Fibroblast of skin of back (primary cell): ENCODE measurements at places on chromosomes 2 and 18.

DNA sequence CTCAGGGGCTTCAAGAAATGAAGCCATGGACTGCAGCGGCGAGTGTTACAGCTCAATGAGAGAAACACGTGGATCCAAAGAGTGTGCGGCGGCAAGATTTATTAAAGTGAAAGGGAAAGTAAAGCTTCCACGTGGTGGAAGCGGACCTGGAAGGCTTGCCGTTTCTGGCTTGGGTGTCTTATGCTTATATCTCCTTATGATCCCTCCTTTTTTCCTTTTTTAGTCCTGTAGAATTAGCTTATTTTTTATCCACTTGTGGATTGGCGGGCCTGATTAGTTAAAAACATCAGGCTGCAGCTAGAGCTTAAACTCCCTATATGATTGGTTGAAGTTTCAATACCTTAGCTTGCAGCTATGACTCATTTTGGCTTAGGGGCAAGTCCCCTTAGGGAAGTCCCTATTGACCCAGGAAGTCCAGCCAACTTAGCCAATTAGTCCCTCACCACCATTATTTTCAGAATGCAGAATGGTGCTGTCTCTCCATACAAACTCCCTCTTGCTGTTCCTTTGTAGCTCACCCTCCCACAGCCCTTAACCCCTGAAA is 11.6 kb upstream of the HNMT start:
- no peak for DNase-seq

DNA sequence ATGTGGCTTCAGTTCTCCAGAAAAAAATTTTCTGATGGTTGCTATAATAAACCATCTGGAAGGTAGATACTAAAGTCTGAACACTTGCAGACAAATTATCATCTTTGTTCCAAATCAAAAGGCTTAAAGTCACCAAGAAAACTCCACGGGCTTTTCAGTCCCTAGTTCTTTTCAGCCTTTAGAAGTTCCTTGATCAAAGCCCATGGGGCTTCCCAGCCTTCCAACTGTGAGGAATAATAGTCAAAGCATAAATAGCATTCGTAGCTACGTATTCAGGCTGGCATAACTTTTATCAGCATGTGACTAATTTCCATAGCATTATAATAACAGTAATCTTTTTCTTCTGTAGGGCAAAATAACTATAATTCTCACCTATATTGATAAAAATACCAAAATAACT is 13.9 kb downstream of the SCG2 start:
- peak; percentile 33 for DNase-seq

DNA sequence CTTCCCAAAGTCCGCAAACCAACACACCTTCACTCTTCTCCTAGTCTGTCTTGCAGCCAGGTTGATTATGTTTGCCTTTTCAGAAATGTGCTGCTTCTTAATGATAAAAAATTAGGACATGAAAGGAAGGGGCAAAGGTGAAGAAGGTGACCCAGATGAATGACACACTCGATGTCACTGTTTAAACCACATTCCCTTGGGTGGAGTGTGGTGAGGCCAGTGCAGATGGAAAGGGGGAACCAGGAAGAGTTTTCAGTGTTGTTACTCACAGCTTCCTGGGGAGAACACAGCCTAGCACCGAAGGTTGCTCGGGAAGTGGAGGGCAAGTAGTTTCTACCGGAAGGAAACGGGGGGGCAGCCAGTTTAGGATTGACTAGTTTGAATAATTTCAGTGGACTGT is 57.2 kb upstream of the BOD1L2 start:
- no peak for DNase-seq

- DNase-seq: no peak
Observed at GRCh38 chr2:68236103-68236734, 16.1 kb downstream of the PPP3R1 start.

- no peak for DNase-seq
Observed at GRCh38 chr2:237350597-237350996, 63.4 kb downstream of the COL6A3 start.

DNA sequence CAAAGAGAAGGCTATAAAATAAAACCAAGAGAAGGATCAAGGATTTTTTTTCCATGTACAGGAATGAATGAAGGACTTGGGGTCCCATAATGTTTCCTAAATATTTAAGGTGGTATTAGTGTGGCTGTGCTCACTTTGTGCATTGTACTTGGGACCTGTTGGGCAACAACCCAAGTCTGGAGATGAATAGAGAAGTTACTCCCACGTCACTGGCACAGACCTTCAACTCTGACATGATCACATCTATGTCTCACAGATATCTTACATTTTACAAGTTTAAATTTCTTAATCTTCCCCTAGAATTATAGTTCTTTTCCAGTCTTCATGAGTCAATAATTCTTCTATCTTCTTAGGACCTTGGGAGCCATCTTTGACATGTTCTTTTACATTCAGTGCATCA is 133.4 kb downstream of the PLCL1 start:
- no peak for DNase-seq

DNA sequence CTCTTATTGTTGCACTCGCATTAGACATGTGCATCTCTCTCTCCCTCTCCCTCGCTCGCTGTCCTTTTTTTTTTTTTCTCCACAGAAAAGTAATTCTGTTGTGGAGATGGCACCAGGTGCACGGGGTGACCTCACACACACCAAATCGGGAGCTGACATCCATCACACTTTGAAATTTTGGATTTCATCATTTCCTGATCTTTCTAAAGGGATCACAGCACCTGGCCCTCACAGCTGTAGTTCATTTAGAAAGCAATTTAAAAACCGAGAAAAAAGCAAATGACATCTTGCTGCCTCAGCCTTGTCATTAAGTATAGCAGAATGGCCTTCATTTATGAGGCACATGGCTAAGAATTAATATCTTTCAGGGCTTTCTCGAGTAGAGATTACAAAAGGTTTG is 717.2 kb downstream of the RNF144A start:
- no peak for DNase-seq

GRCh38 chr2:224836263-224836662 is 120.1 kb upstream of the CCDC195 start:
- peak; percentile 58 for DNase-seq

DNA sequence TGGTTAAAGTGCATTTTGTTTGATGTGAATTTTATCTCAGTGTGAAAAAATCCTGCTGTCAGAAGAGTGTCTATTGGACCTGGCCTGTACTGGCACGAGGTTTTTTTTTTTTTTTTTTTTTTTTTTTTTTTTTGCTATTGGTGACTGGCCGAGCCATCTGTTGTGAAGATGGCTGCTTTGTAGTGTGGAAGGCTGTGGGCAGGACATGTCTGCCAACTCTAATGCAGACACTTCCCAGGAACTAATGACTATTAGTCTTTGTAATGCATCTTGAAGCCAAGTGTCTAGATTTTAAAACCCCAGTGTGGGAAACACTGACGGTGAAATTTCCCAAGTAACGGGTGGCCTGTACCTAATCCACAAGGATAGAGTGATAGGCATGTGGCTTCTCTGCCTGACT is 34.3 kb downstream of the ZAP70 start:
- peak; percentile 30 for DNase-seq

DNA sequence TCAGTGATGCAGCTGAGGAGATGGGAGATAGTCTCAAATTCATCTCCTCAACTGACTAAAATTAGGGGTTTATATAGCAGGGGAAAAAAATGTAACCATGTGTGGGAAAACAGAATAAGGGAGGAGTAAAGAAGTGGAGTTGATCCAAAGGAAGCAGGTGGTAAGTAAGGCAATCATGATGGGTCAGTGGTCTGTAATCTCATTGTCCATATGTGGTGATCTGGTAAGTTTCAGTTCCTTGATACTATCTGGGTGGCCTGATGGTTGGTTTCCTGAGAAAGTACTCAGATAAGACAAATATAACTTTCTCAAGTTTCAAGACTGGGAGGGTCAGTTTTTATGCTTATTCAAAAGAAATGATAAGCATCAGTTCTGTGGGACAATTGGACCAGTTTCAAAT is 312.3 kb upstream of the KCNJ3 start:
- no peak for DNase-seq

- no peak for DNase-seq
Observed at GRCh38 chr2:208128136-208128535, 1.5 kb downstream of the CRYGC start.

DNA sequence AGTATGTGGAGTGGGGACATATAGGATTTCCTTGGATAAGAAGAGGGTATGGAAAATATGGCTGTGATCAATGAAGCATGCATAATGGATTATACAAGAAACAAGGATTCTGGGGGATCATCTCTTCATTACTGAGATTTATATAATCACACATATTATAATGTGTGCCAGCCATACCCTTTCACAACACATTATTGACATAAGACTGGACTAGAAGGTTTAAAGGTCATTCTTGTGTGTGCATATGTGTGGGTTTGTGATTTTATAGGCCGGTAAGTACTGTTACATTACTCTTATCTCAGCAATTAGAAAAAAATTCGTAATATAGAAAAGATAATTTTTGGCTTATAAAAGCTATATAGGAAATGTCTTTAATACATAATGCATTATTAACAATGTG is 62.2 kb upstream of the DCC start:
- no peak for DNase-seq

DNA sequence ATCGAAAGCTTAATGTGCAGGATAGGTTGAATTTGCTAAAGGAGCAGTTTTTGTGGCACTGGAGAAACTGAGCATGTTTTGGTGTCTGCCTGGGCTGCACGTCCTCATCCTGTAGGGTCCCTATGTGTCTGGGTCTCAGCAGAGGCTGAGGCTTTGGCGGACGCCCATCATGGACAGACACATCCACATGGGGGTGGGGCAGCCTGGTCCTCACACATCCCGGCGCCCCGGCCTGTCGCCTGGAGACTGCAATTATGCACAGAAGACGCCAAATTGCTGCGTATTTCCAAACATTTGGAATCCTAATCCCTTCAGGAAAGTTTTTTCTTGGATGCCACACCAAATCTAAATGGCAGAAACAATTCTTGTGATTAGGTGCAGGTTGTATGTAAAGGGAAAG is 128.2 kb upstream of the TWIST2 start:
- DNase-seq: no peak

DNA sequence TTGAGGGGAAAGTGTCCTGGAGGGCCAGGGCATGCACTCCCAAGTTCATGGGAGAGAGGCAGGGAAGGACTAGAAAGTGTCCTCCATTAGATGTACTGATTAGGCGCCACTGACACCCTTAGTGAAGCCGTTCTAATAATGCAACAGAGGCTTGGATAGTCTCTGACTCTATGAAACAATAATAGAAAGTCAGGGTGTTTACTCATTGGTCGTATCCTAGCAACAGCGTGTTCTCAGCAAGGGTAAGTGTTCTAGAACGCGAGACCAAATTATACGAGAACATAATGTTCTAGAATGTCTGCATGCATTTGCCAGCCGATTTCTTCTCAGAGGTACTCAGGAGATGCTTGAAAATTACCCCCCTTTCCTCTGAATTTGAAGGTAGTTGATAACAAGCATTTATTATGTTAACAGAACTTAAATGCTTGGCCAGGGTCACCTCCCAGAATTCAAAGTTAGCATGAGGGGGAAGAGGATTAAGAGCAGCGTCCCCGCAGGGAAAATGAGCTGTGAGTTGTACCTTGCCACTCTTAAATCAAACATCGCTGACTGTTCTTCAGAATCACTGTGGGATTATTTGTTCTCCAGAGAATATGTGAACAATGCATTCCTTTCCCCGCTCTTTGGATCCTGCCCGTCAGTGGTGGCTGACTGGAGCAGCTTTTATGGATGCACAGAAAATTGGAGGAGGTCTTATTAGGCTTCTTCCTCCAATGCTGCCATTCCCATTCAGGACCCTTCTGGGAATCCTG is 33.7 kb upstream of the PDIA6 start:
- DNase-seq: no peak

GRCh38 chr2:25885933-25886332 is 7.6 kb upstream of the ASXL2 start:
- peak; percentile 94 for DNase-seq

GRCh38 chr18:59229701-59230443 is 9.9 kb downstream of the GRP start:
- no peak for DNase-seq

- no peak for DNase-seq
Observed at GRCh38 chr2:85813211-85813981, 59.6 kb downstream of the ATOH8 start.

GRCh38 chr2:140136366-140136765 is 1356.2 kb upstream of the NXPH2 start:
- no peak for DNase-seq

- DNase-seq: no peak
Observed at GRCh38 chr2:117057016-117057415, 757.5 kb upstream of the DDX18 start.

DNA sequence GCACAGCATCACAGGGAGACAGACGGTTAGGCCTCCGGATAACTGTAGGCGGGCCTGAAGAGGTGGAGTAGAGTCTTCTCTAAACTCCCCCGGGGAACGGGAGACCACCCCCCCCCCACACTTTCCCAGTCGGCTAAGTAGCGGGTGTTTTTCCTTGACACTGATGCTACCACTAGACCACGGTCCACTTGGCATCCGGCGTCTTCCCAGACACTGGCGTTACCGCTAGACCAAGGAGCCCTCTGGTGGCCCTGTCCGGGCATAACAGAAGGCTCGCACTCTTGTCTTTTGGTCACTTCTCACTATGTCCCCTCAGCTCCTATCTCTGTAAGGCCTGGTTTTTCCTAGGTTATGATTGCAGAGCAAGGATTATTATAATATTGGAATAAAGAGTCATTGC is 25.7 kb upstream of the NCL start:
- no peak for DNase-seq

- DNase-seq: peak; percentile 69
Observed at GRCh38 chr2:60394463-60394862, 159.0 kb downstream of the BCL11A start.

DNA sequence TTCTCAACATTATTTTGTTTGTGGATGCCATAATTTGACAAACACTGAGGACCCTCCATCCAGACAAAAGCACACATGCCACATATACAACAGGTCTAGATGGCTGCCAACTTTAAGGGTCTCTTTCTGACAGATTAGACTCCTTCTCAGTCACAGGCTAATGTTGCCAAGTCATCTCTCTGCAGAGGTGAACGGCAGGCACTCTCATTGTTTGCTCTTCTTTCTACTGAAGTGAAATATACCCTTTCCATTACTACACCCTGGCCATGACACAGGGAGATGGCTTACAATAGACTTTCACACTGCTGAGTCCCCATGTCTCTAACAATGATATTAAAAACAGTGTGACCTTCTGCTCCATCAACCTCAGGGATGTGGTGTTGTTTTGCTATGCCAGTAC is 47.5 kb upstream of the ZNF397 start:
- no peak for DNase-seq

GRCh38 chr2:11945139-11946126 is 199.0 kb downstream of the LPIN1 start:
- DNase-seq: peak; percentile 15

DNA sequence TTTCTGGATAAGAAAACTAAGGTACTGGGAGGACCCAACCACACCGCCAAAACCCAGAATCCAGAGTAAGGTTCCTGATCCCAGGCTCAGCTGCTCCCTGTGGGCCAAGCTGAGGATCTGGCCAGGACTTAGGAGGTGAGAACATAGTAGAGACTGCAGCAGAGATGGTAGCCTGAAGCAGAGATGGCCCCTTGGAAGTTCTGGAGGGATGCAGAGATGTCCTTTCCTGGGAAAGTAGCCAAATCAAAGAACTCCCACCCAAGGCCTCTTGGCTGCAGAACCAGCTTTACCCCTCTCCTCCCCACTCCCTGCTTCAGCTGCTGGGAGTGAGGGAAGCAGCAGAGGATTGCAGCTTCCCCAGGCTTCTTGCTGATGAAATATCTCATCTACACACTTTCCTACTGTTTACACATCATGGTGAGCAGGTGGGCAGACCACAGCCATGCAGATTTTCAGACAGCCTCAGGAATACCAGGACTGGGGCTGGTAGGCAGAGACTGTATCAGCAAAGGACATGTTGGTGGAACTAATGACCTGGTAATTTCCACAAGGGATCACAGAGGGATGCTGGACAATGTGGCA is 32.7 kb downstream of the TMEM17 start:
- no peak for DNase-seq

GRCh38 chr18:22223254-22223964 is 54.0 kb downstream of the GATA6 start:
- DNase-seq: peak; percentile 79
